ENCODE measurements at places on chromosomes 5 and 9. TPM values are rescaled to one million over a fixed set of nuclear protein-coding genes. Genes with fewer than 3 reads are reported as not detected.

DNA sequence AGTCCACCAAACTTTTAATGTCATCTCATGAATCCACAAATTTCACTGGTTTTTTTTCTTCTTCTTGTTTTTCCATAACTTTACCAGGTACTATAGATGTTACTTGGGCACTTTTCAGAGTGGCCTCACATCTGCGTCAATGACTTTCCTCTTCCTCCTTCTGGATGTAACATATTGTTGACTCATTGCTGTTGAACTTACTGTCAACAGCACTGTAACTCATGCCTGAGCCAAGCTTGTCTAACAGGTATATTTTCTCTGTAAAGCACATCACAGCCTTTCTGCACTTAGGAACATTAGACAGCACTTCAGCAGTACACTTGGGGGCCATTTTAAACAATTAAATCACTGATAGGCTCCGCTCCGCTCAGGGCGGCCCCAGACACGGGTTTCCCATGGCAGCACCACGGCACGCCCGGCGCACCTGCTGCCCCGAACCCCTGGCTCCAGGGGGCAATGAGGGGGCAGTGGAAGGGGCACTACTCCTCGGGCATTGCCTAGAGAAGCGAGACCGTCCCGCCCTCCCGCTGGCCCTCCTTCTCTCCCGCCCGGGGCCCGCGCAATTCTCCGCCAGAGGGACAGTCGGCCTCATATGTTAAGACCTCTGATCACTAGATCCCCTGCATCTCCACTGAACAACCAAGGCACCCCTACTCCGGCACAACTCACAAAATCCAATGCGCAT, 41.9 kb upstream of the SPATA31C2 start:
- H3K27me3 ChIP-seq: no peaks in the 10 kb centered on the region
- H3K4me3 ChIP-seq: no peak overlapping the region
- no peak for DNase-seq
- no peaks in the 10 kb centered on the region for H3K36me3 ChIP-seq
- no peak overlapping the region for H3K27ac ChIP-seq
- H3K4me1 ChIP-seq: no peaks in the 10 kb centered on the region

GRCh38 chr5:170333161-170333910, 35.8 kb upstream of the LCP2 start:
- H3K27me3 ChIP-seq: no peaks in the 10 kb centered on the region
- no peak overlapping the region for H3K4me3 ChIP-seq
- DNase-seq: peak; percentile 30

DNA sequence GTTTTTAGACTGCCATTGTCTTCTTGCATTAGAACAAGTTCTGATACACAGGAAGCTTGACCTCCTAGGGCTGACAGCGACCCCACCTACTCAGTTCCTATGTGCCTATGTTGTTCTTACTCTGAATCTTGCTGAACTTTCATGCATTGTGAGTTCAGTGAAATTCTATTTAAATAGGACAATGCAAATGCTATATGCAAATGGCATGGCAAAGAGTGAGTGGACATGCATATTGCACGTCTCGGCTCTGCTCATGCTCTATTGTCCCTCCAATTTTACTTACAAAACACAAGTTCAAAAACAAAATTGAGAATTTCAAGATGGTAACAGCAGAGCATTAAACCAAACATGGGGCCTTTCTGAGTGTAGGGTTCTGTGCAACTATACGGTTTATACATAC, 5.3 kb upstream of the DCP2 start:
- H3K27ac ChIP-seq: no peak overlapping the region
- H3K36me3 ChIP-seq: no peaks in the 10 kb centered on the region
- peaks cover 7% of the 10 kb centered on the region for H3K4me1 ChIP-seq
- H3K27me3 ChIP-seq: no peaks in the 10 kb centered on the region

- no peaks in the 10 kb centered on the region for H3K36me3 ChIP-seq
- no peak overlapping the region for H3K27ac ChIP-seq
- H3K4me3 ChIP-seq: no peak overlapping the region
Measured at GRCh38 chr5:147359581-147359980, 124.8 kb downstream of the STK32A start.

DNA sequence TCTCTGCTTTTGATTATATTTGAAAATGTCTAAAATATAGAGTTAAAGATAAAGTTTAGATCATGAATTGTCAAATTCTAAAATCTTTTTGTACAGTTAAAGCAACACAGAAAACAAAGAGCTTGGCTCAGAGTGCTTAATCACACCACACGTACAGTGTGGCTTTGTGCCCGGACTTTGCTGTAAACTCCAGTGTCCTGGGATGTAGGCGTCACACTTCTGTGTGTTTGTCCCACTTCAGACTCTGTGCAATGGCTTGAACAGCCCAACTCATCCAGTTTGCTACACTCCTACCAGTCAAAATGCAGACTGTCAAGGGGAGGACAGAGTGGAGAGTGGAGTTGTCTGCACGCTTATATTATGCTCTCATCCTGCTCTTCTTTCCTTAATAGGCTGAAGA, 45.3 kb downstream of the SMARCA2 start:
- H3K27ac ChIP-seq: no peak overlapping the region
- peaks cover 79% of the 10 kb centered on the region for H3K36me3 ChIP-seq
- no peaks in the 10 kb centered on the region for H3K4me1 ChIP-seq
- H3K4me3 ChIP-seq: no peak overlapping the region
- DNase-seq: no peak
- H3K27me3 ChIP-seq: no peaks in the 10 kb centered on the region

DNA sequence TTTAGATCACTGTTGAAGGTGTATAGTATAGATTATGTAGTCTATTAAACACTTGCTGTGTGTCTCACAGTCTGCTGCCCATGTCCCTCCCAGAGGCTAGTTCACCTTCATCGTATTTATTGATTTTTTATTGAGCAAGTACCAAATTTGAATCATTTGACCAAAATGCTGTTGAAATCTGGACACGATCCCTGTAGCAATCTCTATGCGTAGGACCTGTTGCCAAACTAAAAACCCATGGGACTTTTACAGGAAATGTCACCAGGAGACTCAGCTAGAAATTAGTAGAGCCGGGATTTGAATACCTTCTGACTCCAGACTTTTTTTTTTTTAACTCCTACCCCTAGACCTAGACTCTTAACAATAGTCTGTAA, 17.5 kb downstream of the SLC31A1 start:
- H3K4me3 ChIP-seq: no peak overlapping the region
- no peak for DNase-seq
- H3K36me3 ChIP-seq: no peaks in the 10 kb centered on the region
- no peak overlapping the region for H3K27ac ChIP-seq

GRCh38 chr9:100129772-100130171, 30.7 kb downstream of the INVS start:
- no peak overlapping the region for H3K4me3 ChIP-seq
- H3K27ac ChIP-seq: no peak overlapping the region
- H3K4me1 ChIP-seq: no peaks in the 10 kb centered on the region

GRCh38 chr5:14946815-14947620, 75.4 kb upstream of the ANKH start:
- H3K4me3 ChIP-seq: no peak overlapping the region
- H3K27ac ChIP-seq: no peak overlapping the region
- no peaks in the 10 kb centered on the region for H3K4me1 ChIP-seq
- no peaks in the 10 kb centered on the region for H3K36me3 ChIP-seq
- DNase-seq: peak; percentile 67

- DNase-seq: no peak
- H3K27ac ChIP-seq: no peak overlapping the region
- H3K4me1 ChIP-seq: peaks cover 23% of the 10 kb centered on the region
- no peaks in the 10 kb centered on the region for H3K36me3 ChIP-seq
Measured at GRCh38 chr5:139178935-139179334, 19.2 kb downstream of the SIL1 start.

DNA sequence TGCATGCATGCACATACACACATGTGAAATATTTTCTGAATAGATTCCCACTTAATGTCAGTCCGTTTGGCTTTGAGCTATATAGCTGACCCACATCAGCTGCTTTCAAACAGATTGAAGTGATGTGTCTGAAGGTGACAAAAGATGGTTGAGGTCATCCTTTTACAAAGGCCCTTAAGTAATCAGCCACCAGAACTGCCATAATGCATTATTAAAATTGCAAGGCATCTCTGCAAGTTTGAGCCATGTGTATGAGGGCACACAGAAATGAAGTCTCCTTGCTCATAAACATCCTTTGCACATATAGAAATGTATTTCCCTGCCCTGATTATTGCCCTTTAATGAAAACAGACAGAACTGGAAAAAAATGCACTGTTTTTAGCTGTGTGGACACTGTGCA, 1043.0 kb upstream of the C9orf72 start:
- no peak overlapping the region for H3K27ac ChIP-seq
- no peaks in the 10 kb centered on the region for H3K4me1 ChIP-seq
- no peak for DNase-seq
- no peaks in the 10 kb centered on the region for H3K27me3 ChIP-seq
- H3K36me3 ChIP-seq: no peaks in the 10 kb centered on the region
- no peak overlapping the region for H3K4me3 ChIP-seq

- peak; percentile 30 for DNase-seq
- no peak overlapping the region for H3K27ac ChIP-seq
- H3K36me3 ChIP-seq: no peaks in the 10 kb centered on the region
- H3K4me3 ChIP-seq: no peak overlapping the region
- no peaks in the 10 kb centered on the region for H3K27me3 ChIP-seq
Measured at GRCh38 chr5:15105799-15106393, 234.3 kb upstream of the ANKH start.

DNA sequence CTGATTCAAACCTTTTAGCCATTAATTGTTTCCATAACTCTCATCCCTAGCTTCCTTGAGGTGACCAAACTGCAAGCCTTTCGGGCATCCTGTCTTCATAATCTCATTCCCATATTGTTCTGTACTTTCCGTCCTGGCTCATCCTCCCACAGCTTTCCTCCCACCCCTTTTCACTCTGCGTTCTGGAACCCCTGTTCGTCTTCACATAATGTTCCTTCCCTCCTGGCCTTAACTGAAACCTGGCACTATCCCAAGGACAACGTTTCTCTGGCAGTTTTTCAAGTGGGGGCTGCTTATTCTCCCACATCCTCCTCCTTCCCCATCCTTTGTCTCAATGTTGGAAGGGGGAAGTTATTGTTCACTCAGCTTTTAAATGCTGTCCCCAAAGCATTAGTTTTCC, 1.5 kb downstream of the ZNF189 start:
- no peak overlapping the region for H3K27ac ChIP-seq
- H3K36me3 ChIP-seq: peaks cover 9% of the 10 kb centered on the region
- no peak for DNase-seq
- H3K27me3 ChIP-seq: no peaks in the 10 kb centered on the region
- H3K4me3 ChIP-seq: no peak overlapping the region

DNA sequence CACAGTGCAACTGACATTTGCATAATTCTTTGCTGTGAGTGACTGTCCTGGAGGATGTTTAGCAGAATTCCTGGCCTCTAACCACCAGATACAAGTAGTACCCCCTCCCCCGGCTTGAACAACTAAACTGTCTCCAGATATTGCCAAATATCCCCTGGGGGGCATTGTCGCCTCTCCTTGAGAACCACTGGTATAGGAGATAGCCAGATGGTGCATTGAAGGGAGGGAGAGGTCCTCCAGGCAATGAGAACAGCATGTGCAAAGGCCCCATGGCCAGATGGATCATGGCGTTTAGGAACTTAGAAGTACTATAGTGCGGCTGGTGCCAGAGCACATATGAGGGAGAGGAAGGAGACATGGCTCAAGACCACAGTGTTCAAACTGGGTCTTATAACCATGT, 18.9 kb upstream of the ORM1 start:
- H3K36me3 ChIP-seq: no peaks in the 10 kb centered on the region
- H3K4me3 ChIP-seq: no peak overlapping the region
- H3K27ac ChIP-seq: no peak overlapping the region
- DNase-seq: no peak
- peaks cover 6% of the 10 kb centered on the region for H3K4me1 ChIP-seq

DNA sequence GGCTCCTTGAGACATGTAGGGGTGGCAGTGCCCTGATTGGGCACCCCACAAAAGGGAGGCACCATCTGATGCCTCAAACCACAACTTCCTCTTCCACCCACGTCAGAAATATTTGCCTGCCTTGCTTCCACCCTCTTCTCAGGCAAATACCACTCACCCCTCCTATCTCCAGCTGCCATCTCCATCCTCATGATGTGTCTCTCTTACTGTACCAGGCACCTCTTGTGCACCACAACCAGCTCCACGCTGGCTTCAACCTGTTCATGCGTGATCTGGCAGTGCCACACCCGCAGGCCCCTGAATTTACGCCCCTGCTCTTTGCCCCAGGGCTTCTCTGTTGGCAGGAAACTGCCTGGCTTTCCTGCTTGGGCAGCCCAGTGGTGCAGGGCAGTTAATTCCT, 87.8 kb upstream of the HSPA9 start:
- H3K27ac ChIP-seq: no peak overlapping the region
- peaks cover 7% of the 10 kb centered on the region for H3K27me3 ChIP-seq
- peaks cover 27% of the 10 kb centered on the region for H3K4me1 ChIP-seq
- H3K4me3 ChIP-seq: no peak overlapping the region

GRCh38 chr5:5421149-5421960, 1.1 kb upstream of the ICE1 start:
- peaks cover 3% of the 10 kb centered on the region for H3K36me3 ChIP-seq
- peak overlapping the region; percentile 99 for H3K27ac ChIP-seq
- no peaks in the 10 kb centered on the region for H3K27me3 ChIP-seq
- H3K4me3 ChIP-seq: peak overlapping the region; percentile 85

GRCh38 chr9:89304834-89305188, 6.2 kb upstream of the CKS2 start:
- H3K4me1 ChIP-seq: peaks cover 7% of the 10 kb centered on the region
- H3K27ac ChIP-seq: no peak overlapping the region
- no peaks in the 10 kb centered on the region for H3K27me3 ChIP-seq
- H3K36me3 ChIP-seq: no peaks in the 10 kb centered on the region
- DNase-seq: peak; percentile 52

- DNase-seq: no peak
- H3K4me3 ChIP-seq: no peak overlapping the region
- H3K27ac ChIP-seq: no peak overlapping the region
- no peaks in the 10 kb centered on the region for H3K27me3 ChIP-seq
- H3K4me1 ChIP-seq: peaks cover 2% of the 10 kb centered on the region
Measured at GRCh38 chr5:141041427-141041785, 9.8 kb upstream of the PCDHB1 start.

- H3K4me3 ChIP-seq: no peak overlapping the region
- no peaks in the 10 kb centered on the region for H3K27me3 ChIP-seq
- H3K4me1 ChIP-seq: peaks cover 84% of the 10 kb centered on the region
- peaks cover 16% of the 10 kb centered on the region for H3K36me3 ChIP-seq
- DNase-seq: no peak
- peak overlapping the region; percentile 90 for H3K27ac ChIP-seq
Measured at GRCh38 chr9:110125207-110125751, 82.7 kb downstream of the C9orf152 start.

GRCh38 chr5:75510836-75511434, 494 bp downstream of the CERT1 start:
- peak overlapping the region; percentile 79 for H3K27ac ChIP-seq
- H3K4me3 ChIP-seq: peak overlapping the region; percentile 80
- H3K27me3 ChIP-seq: no peaks in the 10 kb centered on the region
- H3K4me1 ChIP-seq: peaks cover 42% of the 10 kb centered on the region

CDO1 gene
- not detected for total RNA-seq

KCNV2 gene
- not detected for total RNA-seq

CYLC2 gene
- total RNA-seq: not detected

C9orf50 gene
- total RNA-seq: not detected

GCNT4 gene
- total RNA-seq: not detected

DMRT3 gene
- total RNA-seq: not detected

GPR107 gene
- 26.8 TPM for total RNA-seq

AP3S1 gene
- 47.6 TPM for total RNA-seq

LAMC3 gene
- total RNA-seq: 0.25 TPM

All from B cell (primary cell).